Retina (tissue), 1 donor: ENCODE measurements at places on chromosomes 2 and 18.

- no peak for DNase-seq
Measured at GRCh38 chr2:151258121-151258520, 3.5 kb downstream of the RBM43 start.

GRCh38 chr18:77495079-77495478 lies 245.4 kb downstream of the GALR1 start:
- no peak for DNase-seq

DNA sequence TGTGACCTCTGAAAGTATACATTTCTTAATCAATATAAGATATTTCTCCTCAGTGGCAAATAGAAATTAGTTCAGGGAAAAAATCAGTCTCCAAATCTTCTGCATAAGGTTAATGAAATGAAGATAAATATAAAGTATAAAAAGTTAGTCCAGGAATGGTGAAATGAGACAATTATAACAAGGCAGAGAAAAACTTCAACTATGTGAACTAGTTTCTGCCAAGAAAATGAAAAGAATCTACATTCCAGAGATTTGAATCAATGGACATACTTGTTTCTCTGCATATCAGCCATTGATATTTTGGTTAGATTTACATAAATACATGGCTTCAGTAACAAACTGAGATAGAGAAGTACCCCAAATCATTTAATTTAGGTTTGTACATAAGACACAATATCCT lies 249.0 kb downstream of the EXOC6B start:
- no peak for DNase-seq

DNA sequence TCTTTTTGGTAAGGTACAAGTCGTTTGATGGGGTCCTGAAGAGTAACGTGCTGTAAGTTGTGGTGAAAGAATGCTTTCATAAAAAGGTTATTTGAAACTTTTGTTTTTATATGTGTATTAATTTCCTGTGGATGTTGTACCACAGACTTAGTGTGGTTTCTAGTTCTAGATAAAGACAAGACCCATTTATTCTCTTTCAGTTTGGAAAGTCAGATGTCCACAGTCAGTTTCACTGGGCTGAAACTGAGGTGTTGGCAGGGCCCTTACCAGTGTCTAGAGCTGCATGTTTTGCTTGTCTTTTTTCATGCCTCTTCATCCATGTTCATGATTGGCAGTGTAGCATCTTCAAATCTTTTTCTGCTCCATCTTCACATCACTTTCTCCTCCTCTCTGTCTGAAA lies 22.1 kb upstream of the DOCK10 start:
- no peak for DNase-seq

DNA sequence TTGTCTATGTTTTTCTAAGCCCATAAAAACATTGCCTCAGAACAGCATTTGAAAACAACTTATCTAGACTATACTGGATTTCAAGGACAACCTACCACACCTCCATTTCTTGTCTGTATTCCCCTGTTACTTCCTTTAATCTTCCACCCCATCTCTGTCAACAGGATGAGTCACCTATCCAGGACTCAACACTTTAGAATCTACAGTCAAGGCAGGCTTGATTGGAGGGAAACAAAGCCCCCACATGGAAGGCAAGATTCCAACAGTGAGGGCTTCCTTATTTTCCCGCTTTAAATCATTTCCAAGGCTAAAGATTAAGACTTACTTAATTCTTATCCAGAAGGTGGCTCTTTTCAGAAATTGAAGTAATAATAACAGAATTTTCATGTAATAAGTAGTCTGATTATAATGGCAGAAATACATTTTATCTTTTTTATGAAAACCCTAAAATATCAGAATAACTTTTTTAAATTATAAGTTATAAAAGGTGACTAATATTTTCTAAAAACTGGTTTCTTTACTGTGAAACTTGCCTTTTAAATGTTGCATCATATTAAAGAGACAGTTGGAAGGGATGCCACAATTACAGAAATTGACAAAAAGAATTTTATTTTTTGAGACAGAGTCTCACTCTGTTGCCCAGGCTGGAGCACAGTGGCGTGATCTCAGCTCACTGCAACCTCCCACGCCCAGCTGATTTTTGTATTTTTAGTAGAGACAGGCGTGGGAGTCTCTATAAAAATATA lies 138.7 kb upstream of the CCDC150 start:
- DNase-seq, result no peak

DNA sequence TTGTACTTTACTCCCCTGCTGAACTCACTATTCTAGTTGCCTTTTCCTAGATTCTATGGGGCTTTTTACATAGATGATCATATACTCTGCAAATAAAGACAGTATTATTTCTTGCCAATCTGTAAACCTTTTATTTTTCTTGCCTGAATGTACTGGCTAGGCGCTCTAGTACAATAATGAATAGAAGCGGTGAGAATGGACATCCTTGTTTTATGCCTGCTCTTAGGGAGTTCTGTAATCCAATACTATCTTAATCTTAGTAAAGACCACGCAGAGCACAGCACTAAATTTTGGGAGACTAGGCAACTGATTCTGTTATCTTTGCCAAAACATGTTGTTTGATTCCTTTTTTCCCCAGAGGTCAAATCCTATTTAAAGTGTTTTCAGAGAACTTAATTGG lies 7.0 kb downstream of the KRCC1 start:
- no peak for DNase-seq

GRCh38 chr2:121670181-121670580 lies 20.9 kb upstream of the CLASP1 start:
- no peak for DNase-seq

GRCh38 chr2:95075440-95076132 lies 46.0 kb downstream of the MRPS5 start:
- DNase-seq, result no peak

DNA sequence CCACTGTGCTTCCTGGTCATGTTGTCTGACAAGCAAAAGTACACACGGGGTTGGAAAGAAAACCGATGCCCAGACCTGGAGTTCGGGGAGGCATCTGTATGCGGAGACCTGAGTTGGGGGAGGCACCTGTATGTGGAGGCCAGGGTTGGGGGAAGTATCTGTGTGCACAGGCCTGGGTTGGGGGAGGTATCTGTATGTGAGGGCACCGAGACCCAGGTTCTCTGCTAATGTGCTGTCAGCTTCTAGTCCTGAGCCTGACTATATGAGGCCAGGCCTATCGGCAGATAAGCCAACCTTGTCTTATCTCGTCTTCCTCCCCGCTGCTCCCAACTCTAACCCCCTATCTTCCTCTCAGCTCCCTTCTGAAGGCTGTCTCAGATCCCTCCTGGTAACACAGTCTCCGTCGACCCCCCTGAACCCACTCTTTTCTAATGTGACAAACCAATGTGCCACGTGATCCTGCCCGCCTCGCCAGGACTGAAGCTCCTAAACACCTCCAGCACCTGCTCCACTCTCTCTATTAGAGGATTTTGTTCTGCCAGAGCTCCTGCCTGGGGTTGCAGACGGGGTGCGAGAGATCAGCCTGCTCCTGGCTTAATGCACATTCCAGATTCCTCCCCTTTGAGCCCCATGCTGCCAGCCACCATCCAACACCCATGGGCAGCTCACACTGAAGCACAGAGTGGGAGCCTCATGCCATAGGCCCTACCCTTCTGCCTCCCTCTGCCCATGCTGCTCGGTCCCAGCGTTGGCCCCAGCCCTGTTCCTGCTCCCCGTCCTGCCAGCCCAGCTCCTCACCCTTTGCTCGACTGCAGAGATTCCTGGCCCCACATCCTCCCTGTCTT lies 188.4 kb downstream of the SH3BP4 start:
- no peak for DNase-seq

GRCh38 chr18:8806100-8806797 lies 100.9 kb downstream of the MTCL1 start:
- DNase-seq, result no peak

- DNase-seq, result peak; percentile 70
Measured at GRCh38 chr18:45837283-45838070, 12.0 kb downstream of the SIGLEC15 start.

- DNase-seq, result no peak
Measured at GRCh38 chr2:238116298-238117198, 16.4 kb downstream of the ESPNL start.
